ENCODE measurements at places on chromosomes 2 and 18. TPM values are rescaled to one million over a fixed set of nuclear protein-coding genes. Genes with fewer than 3 reads are reported as not detected.

SH3BP4 gene
- 28.9 TPM for total RNA-seq

SMYD1 gene
- total RNA-seq = not detected

ANKAR gene
- total RNA-seq = 0.82 TPM

BCL11A gene
- total RNA-seq = 0.06 TPM

LYPD1 gene
- total RNA-seq = 12.3 TPM

LYG1 gene
- total RNA-seq = 2.0 TPM

DCC gene
- not detected for total RNA-seq

SCN2A gene
- not detected for total RNA-seq

CDKL4 gene
- not detected for total RNA-seq

SKOR2 gene
- not detected for total RNA-seq

DNAH6 gene
- total RNA-seq = not detected

GULP1 gene
- total RNA-seq = 57.0 TPM

IL1RL2 gene
- total RNA-seq = not detected

SCYGR2 gene
- total RNA-seq = not detected

CRYGD gene
- total RNA-seq = not detected

HOXD4 gene
- total RNA-seq = 0.47 TPM

UGT1A5 gene
- total RNA-seq = not detected

TLX2 gene
- total RNA-seq = 0.14 TPM

FAM168B gene
- total RNA-seq = 89.0 TPM

TNFAIP6 gene
- 1.6 TPM for total RNA-seq

ANKRD30B gene
- not detected for total RNA-seq

DUSP2 gene
- total RNA-seq = 0.22 TPM

GRB14 gene
- total RNA-seq = 5.2 TPM

REG3G gene
- not detected for total RNA-seq

KIAA1328 gene
- total RNA-seq = 1.0 TPM

KCNK3 gene
- 1.5 TPM for total RNA-seq

MSGN1 gene
- total RNA-seq = not detected
